8988T (cell line): ENCODE measurements at places on chromosomes 3 and 15.
A peak's percentile ranks its signal among the peaks of the same experiment; 100 is the strongest.

GRCh38 chr3:123602325-123602724, 17.5 kb upstream of the HACD2 start:
- no peak for DNase-seq

DNA sequence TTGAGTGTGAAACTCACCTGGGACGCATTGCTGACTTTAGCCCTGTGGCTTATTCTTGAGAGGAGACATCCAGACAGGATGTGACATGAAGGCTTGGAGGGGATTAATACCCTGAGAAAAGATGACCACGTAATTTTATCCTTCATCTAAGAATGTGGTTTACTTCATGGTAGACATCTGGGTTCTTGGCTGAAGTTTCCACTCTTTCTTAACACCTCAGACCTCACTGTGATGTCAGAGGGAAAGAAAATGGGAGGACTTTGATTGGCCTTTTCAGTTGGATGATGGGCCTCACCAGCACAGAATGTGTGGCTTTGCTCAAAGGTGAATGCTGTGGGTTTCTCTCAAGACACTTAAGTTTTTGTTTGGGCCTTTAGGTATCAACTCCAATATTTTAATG, 16.5 kb downstream of the GORASP1 start:
- DNase-seq = no peak

- peak; percentile 48 for DNase-seq
Observed at GRCh38 chr15:68431792-68432401, at the start of gene ITGA11. ITGA11 (minus strand) TSS chr15:68432163; CDS start chr15:68432066, 97 bp downstream.

- DNase-seq = no peak
Observed at GRCh38 chr3:189927975-189928895, 192.5 kb downstream of the P3H2 start.

GRCh38 chr3:184359610-184360009, 1.8 kb downstream of the CLCN2 start:
- DNase-seq = no peak

GRCh38 chr15:41980654-41981323, 8.4 kb upstream of the EHD4 start:
- no peak for DNase-seq

DNA sequence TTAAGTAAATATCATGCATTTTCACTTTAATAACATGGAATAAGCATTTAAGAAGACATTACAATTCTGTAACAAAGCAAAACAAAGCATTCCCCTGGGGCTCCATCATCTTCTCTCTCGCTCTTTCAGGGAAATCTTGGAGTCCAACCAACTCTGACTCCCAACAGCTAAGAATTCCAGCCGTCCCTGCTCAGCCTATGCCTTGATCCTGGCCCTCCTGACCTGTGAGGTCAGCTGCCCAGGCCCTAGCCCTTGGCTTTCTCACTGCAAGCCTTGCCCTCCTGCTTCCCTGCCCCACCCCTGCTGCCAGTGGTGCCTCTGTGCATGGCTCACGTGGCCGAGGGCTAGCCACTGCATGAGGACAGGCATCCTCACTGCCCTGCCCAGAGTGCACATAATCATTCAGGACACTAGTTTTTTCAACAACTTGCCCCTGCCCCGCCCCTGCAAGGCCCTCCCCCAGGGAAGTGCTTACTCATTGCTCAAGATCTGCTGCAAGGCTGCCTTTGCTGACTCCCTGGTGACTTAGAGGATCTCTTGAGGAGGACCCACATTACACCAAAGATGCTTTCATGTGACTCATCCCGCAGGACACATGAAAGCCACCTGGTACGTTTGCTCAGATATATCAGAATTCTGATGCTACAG, 37.6 kb downstream of the MTMR10 start:
- peak; percentile 44 for DNase-seq
